ENCODE measurements at places on chromosomes 3 and 15. TPM values are rescaled to one million over a fixed set of nuclear protein-coding genes. Genes with fewer than 3 reads are reported as not detected.

- no peak overlapping the region for H3K27ac ChIP-seq
- no peak for DNase-seq
- no peaks in the 10 kb centered on the region for H3K36me3 ChIP-seq
- H3K4me3 ChIP-seq, result no peak overlapping the region
Observed at GRCh38 chr15:75945953-75946352, 42.3 kb downstream of the FBXO22 start.

Gene GPR27
- 9.4 TPM for total RNA-seq

- H3K27me3 ChIP-seq, result peaks cover 4% of the 10 kb centered on the region
- no peak overlapping the region for H3K27ac ChIP-seq
- H3K4me3 ChIP-seq, result no peak overlapping the region
- no peaks in the 10 kb centered on the region for H3K36me3 ChIP-seq
Observed at GRCh38 chr3:155202626-155203025, 90.9 kb downstream of the STRIT1 start.

Gene DISP2
- total RNA-seq, result 2.0 TPM

GRCh38 chr15:85910834-85911233 is 116.1 kb upstream of the KLHL25 start:
- no peaks in the 10 kb centered on the region for H3K27me3 ChIP-seq
- H3K27ac ChIP-seq, result no peak overlapping the region
- H3K36me3 ChIP-seq, result no peaks in the 10 kb centered on the region
- DNase-seq, result no peak
- no peak overlapping the region for H3K4me3 ChIP-seq
- H3K4me1 ChIP-seq, result peaks cover 18% of the 10 kb centered on the region

DNA sequence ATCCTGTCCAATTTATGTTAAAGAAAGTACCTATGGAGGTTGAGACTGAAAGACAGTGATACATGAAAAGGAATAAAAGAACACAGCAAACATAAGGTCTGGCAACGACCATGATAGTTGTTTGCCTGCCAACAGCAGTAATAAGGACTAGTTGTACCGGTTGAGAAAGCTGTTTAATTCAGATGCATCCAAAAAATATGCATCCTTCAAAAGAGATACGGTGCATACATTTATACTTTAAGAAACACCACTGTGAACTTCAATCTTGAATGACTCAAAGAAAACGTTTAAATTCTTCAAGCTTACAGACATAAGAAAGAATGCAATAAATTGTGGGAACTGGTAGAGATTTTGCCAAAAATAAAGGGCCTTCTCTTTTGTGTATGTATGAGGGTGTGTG is 492.1 kb downstream of the NLGN1 start:
- H3K27me3 ChIP-seq, result no peaks in the 10 kb centered on the region
- peaks cover 16% of the 10 kb centered on the region for H3K4me1 ChIP-seq
- no peak overlapping the region for H3K27ac ChIP-seq

DNA sequence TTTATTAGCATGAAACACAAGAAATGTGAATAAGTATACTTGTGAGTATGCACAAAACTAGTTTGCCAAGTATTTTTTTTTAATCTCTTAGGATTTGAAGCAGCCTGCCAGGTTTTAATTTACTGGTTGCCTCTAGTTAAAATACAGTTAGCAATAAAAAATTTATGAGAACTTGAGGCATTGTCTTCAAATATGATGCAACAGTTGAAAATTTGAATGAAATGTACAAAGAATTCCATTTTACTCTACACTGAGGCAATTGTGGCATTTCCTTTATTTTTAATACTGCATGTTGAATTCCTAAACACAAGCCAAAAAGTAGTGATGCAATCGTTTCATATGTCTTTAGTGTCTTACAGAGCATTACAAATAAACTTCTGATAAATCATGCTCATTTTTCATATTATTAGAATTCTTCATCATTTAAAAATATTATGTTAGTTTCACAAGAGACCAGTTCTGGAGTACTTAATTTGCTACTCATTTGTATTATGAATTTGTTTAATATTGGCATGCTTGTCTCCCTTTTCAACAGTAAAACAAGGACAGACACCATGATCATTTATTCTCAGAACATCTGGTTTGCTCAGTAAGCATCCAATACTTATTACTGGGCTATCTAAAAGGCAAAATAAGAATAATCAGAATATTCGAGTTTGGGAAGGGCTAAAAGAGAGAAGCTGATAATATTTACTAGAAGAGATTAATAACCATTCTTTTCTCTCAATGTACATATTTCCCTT is 124.8 kb upstream of the PTX3 start:
- no peak overlapping the region for H3K27ac ChIP-seq
- no peak for DNase-seq
- no peak overlapping the region for H3K4me3 ChIP-seq

Measured in neural crest cell (in vitro differentiated cells).